ENCODE measurements at places on chromosomes 11 and 22. TPM values are rescaled to one million over a fixed set of nuclear protein-coding genes. Genes with fewer than 3 reads are reported as not detected.

GRCh38 chr11:82210011-82210410 is 523.7 kb downstream of the FAM181B start:
- DNase-seq: no peak

DNA sequence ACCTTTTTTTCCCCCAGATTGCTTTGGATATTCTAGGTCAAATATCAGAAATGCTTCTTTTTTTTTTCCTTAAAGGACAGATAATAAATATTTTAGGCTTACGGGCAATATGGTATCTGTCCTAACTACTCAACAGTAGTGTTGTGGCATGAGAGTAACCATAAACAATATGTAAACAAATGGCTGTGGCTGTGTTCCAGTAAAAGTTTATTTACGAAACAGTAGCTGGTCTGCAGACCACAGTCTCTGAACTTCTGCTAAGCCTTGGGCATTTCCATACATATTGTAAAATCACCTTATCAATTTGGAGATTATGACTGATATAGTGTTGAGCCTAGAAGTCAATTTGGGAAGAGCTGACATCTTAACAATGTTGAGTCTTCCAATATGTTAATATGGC is 139.0 kb upstream of the PITPNB start:
- no peak for DNase-seq

GRCh38 chr11:117420143-117420485 is 92.5 kb downstream of the CEP164 start:
- no peak for DNase-seq

Gene FZD4
- polyA plus RNA-seq: 98.8 TPM

DNA sequence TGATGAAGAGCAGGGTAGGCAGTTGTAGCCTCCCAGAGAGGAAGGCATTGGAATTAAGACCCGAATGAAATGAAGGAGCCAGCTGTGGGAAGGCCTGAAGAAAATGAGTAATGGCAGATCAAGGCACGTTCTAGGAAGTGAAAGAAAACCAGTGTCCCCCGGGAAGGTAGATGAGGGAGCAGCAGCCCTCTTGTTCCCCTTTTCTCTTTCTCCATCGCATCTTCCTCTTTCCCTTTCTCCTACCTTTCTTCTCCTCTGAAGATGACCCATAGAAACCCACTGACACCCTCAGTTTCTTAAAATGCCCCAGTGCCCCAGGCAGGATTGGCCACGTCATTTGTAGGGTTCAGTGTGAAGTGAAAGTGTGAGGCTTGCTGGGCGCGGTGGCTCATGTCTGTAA is 172.6 kb upstream of the SEZ6L start:
- no peak for DNase-seq

Measured in renal cortex interstitium (tissue), 15 donors.